ENCODE measurements at places on chromosomes 11 and 22. TPM values are rescaled to one million over a fixed set of nuclear protein-coding genes. Genes with fewer than 3 reads are reported as not detected.

GRCh38 chr11:32893343-32894148 is 935 bp downstream of the QSER1 start:
- no peaks in the 10 kb centered on the region for H3K27me3 ChIP-seq
- H3K4me3 ChIP-seq = peak overlapping the region; percentile 97
- peaks cover 36% of the 10 kb centered on the region for H3K4me1 ChIP-seq
- DNase-seq = peak; percentile 88
- peak overlapping the region; percentile 94 for H3K27ac ChIP-seq
- H3K36me3 ChIP-seq = no peaks in the 10 kb centered on the region

DNA sequence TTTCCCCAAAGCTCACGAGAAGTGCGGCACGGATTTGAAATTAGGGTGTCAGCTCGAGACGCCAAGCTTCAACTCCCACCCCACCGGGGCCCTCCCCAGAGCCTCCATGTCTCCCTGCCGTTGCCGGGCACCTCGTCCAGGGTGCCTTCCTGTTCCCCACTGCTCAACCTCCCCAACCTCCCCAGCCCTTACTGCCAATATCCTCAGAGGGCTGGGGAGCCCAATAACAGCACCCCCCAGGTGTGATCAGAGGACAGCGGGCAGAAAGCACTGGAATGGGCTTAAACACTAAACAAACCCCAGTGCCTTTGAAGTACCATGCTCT is 1336.4 kb downstream of the TBC1D22A start:
- DNase-seq = peak; percentile 59
- H3K4me1 ChIP-seq = no peaks in the 10 kb centered on the region
- H3K36me3 ChIP-seq = no peaks in the 10 kb centered on the region
- H3K27ac ChIP-seq = no peak overlapping the region
- H3K4me3 ChIP-seq = no peak overlapping the region

- H3K4me3 ChIP-seq = peak overlapping the region; percentile 43
- peaks cover 84% of the 10 kb centered on the region for H3K4me1 ChIP-seq
- no peak for DNase-seq
- H3K27ac ChIP-seq = peak overlapping the region; percentile 95
These were observed 43.7 kb downstream of the MED15 start for GRCh38 chr22:20550851-20551744.

GRCh38 chr11:86277741-86278140 is 24.3 kb upstream of the HIKESHI start:
- H3K27me3 ChIP-seq = no peaks in the 10 kb centered on the region
- peaks cover 38% of the 10 kb centered on the region for H3K36me3 ChIP-seq
- no peaks in the 10 kb centered on the region for H3K4me1 ChIP-seq
- H3K4me3 ChIP-seq = no peak overlapping the region
- no peak overlapping the region for H3K27ac ChIP-seq

- no peak for DNase-seq
- H3K27ac ChIP-seq = no peak overlapping the region
- H3K36me3 ChIP-seq = peaks cover 2% of the 10 kb centered on the region
- H3K4me1 ChIP-seq = peaks cover 2% of the 10 kb centered on the region
- no peak overlapping the region for H3K4me3 ChIP-seq
These were observed 10.0 kb upstream of the CCDC83 start for GRCh38 chr11:85845124-85845631.

Gene DEFB131B
- not detected for total RNA-seq

DNA sequence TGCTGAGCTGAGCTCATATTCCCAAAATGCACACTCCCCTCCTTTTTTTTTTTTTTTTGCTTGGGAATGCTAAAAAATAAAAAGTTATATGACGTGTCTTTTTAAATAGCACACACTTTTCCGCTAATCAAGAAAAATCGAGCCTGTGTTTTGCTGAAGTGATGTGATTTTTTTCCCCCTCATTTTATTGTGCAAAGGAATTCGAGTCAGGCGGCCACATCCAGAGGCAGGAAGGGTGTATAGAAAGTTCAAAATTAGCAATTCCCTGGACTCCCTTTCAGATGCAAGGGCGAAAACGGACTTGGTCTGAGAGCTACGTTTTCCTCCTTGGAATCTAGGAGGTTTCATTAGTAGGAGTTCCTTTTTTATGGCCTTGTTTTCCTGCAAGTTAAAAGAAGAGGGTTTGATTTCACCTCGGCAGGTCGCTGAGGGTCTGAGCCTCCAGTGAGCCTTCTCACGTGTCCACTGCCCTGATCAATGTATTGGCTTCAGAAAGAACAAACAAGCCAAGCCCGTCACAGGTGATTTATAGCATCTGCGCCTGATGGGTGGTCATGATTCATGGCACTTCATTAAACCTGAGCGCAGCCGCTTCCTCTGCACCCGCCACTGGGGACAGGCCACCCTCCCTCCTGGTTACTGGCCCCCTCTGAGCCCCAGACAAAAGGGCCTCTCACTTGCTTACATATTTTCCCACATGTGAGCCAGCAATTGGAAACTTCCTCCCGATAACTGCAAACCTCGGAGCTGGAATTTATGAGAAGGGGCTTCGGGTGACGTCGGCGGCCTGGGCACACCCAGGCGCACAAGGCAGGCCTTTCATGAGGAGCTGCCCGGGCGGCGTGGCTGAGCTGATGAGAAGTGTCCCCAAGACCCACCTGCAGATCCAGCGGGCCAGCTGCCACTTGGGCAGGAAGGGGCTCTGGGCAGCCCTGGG is 64.4 kb upstream of the LINC01488 start:
- H3K27ac ChIP-seq = no peak overlapping the region
- H3K4me1 ChIP-seq = peaks cover 37% of the 10 kb centered on the region
- no peak overlapping the region for H3K4me3 ChIP-seq
- no peak for DNase-seq

GRCh38 chr22:24103301-24103700 is 78.0 kb upstream of the SUSD2 start:
- H3K27ac ChIP-seq = no peak overlapping the region
- no peak for DNase-seq
- H3K4me3 ChIP-seq = no peak overlapping the region
- no peaks in the 10 kb centered on the region for H3K27me3 ChIP-seq
- H3K4me1 ChIP-seq = no peaks in the 10 kb centered on the region
- peaks cover 14% of the 10 kb centered on the region for H3K36me3 ChIP-seq

Gene ALDH3B1
- 4.7 TPM for total RNA-seq

Measured in osteocyte (in vitro differentiated cells).